ENCODE measurements at places on chromosomes 1 and 21. TPM values are rescaled to one million over a fixed set of nuclear protein-coding genes. Genes with fewer than 3 reads are reported as not detected.

DNA sequence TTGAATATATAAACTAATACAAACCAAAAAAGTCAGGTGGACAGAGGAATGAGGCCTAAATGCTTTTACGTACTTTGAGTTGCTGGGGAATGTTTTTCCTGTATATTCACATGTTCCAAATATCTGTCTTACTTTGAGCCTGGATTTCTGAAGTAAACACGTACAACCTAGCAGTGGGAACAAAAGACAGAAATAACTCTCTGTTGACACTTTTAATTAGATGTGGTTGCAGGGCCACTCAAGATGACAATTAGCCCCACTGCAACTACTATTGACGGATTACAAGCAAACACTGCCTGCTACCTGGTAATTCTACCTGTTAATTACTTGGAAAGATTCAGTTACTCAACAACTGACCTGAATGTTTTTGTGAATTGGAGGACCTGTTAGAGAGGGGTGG, 196.9 kb downstream of the TTLL7 start:
- H3K4me1 ChIP-seq: no peaks in the 10 kb centered on the region
- H3K27ac ChIP-seq: no peak overlapping the region
- H3K4me3 ChIP-seq: no peak overlapping the region
- no peaks in the 10 kb centered on the region for H3K27me3 ChIP-seq
- H3K36me3 ChIP-seq: no peaks in the 10 kb centered on the region

MYCL gene
- polyA plus RNA-seq: 5.1 TPM

- H3K27me3 ChIP-seq: peaks cover 6% of the 10 kb centered on the region
- no peaks in the 10 kb centered on the region for H3K4me1 ChIP-seq
- H3K27ac ChIP-seq: no peak overlapping the region
- H3K4me3 ChIP-seq: no peak overlapping the region
- no peak for DNase-seq
- H3K36me3 ChIP-seq: no peaks in the 10 kb centered on the region
Measured at GRCh38 chr1:110535985-110536384, 17.0 kb upstream of the KCNA10 start.

CEP85 gene
- polyA plus RNA-seq: 14.8 TPM

GRCh38 chr1:225850370-225850769, 31.8 kb downstream of the TMEM63A start:
- no peak overlapping the region for H3K27ac ChIP-seq
- DNase-seq: no peak
- no peak overlapping the region for H3K4me3 ChIP-seq
- peaks cover 4% of the 10 kb centered on the region for H3K36me3 ChIP-seq

- H3K27me3 ChIP-seq: peaks cover 6% of the 10 kb centered on the region
- H3K4me1 ChIP-seq: peaks cover 11% of the 10 kb centered on the region
- DNase-seq: no peak
- no peak overlapping the region for H3K27ac ChIP-seq
Measured at GRCh38 chr1:109487261-109487660, 3.6 kb downstream of the ATXN7L2 start.

MRPS21 gene
- 149 TPM for polyA plus RNA-seq

- no peaks in the 10 kb centered on the region for H3K27me3 ChIP-seq
- H3K4me3 ChIP-seq: no peak overlapping the region
- no peak for DNase-seq
- no peak overlapping the region for H3K27ac ChIP-seq
Measured at GRCh38 chr1:182147136-182147820, 85.8 kb upstream of the ZNF648 start.

GRCh38 chr1:43893006-43893405, 40.6 kb upstream of the ARTN start:
- no peak for DNase-seq
- no peaks in the 10 kb centered on the region for H3K27me3 ChIP-seq
- no peak overlapping the region for H3K4me3 ChIP-seq

DNA sequence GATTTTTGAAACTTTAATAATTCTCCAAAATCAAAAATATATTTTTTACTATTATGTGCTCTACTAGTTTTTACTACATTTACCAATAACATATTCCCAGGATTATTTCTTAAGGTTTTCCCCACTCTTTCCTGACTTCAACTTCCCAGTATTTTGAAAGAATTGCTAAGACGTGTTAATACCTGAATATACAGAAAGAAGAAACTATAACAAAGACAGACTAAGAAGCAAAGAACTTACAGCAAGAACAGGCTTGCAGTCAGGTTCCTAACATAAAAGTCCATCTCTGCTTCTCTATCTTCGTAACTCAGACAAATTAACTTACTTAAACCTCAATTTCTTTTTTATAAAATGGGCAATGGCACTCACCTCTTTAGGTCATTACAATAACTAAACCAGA, 63.2 kb downstream of the SRSF11 start:
- H3K27ac ChIP-seq: peak overlapping the region; percentile 79
- H3K4me1 ChIP-seq: peaks cover 7% of the 10 kb centered on the region

- no peak for DNase-seq
- no peaks in the 10 kb centered on the region for H3K4me1 ChIP-seq
Measured at GRCh38 chr21:33367309-33367973, 35.8 kb upstream of the IFNGR2 start.

OR10Z1 gene
- polyA plus RNA-seq: not detected

DNA sequence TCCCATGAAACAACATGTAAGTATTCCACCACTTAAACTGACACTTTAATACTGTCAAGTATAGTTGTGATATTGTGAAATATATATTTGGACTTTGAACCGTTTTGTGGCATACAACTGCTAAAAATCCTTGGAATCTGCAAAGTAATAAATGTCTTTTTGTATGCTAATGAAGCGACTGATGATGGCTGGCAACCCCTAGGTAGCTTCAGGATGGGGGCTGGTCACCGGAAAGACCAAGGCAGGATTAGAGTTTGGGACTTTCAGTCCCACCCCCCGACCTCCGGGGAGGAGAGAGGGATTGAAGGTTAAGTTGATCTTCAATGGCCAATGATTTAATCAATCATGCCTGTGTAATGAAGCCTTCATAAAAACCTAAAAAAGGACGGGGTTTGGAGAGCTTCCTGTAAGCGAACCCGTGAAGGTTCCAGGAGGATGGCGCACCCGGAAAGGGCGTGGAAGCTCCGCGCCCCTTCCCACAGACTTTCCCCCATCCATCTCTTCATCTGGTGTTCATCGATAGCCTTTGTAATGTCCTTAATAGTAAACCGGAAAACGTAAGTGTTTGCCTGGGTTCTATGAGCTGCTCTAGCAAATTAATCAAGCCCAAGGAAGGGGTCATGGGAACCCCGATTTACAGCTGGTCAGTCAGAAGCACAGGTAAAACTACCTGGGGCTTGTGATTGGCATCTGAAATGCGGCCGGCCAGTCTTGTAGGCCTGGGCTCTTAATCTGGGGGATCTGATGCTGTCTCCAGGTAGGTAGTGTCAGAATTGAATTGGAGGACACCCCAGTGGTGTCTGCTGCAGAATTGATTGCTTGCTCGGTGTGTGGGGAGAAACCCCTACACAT, 1.8 kb upstream of the ZNF281 start:
- no peak overlapping the region for H3K4me3 ChIP-seq
- peaks cover 42% of the 10 kb centered on the region for H3K4me1 ChIP-seq
- no peaks in the 10 kb centered on the region for H3K27me3 ChIP-seq
- DNase-seq: no peak

- H3K36me3 ChIP-seq: no peaks in the 10 kb centered on the region
- H3K4me3 ChIP-seq: no peak overlapping the region
- no peak for DNase-seq
- H3K27ac ChIP-seq: no peak overlapping the region
- H3K4me1 ChIP-seq: no peaks in the 10 kb centered on the region
- H3K27me3 ChIP-seq: peaks cover 10% of the 10 kb centered on the region
Measured at GRCh38 chr1:228937351-228937750, 202.1 kb downstream of the RHOU start.

DNA sequence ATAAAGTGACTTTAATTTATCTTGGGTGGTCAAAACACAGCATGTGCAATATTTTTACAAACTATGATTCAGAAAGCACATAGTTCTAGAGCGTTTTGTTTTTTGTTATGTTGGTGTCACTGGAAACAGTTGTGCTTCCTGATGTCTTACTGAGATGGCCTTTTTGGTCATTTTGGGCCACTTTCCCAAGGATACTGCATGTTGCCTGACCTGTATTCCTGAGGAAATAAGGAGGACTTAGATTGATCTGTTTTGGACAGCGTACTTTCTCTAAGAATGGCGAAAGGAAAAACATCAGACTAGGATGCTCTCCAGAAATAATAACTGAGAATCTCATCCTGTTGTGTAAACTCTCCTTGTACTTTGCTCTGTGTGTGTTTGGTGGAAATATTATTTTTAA, 451.2 kb downstream of the USP25 start:
- no peak overlapping the region for H3K27ac ChIP-seq
- no peak overlapping the region for H3K4me3 ChIP-seq
- H3K27me3 ChIP-seq: no peaks in the 10 kb centered on the region
- no peaks in the 10 kb centered on the region for H3K4me1 ChIP-seq
- no peaks in the 10 kb centered on the region for H3K36me3 ChIP-seq

RXFP4 gene
- polyA plus RNA-seq: not detected

FCRL2 gene
- polyA plus RNA-seq: not detected

SPRR2E gene
- polyA plus RNA-seq: 6.7 TPM

- H3K4me3 ChIP-seq: no peak overlapping the region
- no peaks in the 10 kb centered on the region for H3K27me3 ChIP-seq
- H3K27ac ChIP-seq: no peak overlapping the region
- H3K36me3 ChIP-seq: no peaks in the 10 kb centered on the region
- H3K4me1 ChIP-seq: no peaks in the 10 kb centered on the region
Measured at GRCh38 chr1:59236721-59237545, 60.0 kb upstream of the FGGY start.

DNA sequence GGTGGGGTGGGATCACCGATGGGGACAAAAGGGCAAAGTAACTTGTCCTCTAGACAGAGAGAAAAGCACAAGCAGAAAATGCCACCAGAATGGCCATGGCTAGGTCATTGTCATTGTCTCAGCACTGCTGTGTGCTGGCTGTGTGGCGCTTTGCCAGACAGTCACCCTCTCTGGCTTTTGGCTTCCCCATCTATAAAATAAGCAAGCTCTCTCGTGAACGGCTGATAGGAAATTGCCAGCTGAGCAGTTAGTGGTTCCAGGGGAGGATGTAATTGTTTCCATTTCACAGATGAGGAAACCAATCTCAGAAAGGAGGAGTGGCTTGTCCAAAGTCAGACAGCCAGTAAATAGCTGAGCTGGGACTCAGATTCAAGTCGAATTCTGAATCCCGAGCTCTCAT, 32.5 kb downstream of the PADI2 start:
- no peak overlapping the region for H3K27ac ChIP-seq
- peaks cover 7% of the 10 kb centered on the region for H3K27me3 ChIP-seq
- no peak overlapping the region for H3K4me3 ChIP-seq
- no peak for DNase-seq

DNA sequence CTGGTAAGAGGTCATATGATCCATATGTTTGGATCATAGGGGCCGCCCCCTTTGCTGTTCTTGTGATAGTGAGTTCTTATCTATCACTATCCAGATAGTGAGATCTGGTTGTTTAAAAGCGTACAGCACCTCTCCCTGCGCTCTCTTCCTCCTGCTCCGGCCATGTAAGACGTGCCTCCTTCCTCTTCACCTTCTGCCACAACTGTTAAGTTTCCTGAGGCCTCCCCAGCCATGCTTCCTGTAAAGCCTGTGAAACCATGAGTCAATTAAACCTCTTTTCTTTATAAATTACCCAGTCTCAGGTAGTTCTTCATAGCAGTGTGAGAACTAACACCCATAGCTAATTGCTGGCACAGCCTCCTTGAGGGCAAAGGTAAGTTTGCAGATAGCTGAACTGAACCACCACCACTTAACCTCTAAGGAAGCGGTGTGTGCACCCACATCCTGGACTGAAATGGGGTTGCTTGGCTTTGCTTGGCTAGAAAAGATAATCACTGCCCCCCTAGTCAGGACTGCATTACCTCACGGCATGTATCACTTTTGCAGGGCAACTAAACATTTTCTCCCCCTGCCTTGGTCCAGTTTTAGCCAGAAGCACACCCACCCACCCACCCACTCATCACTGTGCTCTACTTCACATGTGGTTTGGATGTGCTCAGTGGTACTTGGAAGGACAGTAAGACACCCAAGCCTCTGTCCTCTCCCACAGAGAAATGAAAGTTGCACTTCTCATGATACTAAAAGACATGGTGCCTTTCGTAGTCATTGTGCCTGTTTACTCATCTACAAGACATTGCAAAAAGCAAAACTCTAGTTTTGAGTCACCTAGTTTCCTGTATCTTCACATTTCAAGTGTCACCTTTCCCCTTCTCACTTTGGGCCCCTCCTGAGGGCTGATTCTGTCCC, 23.1 kb upstream of the PTAFR start:
- H3K27me3 ChIP-seq: no peaks in the 10 kb centered on the region
- H3K36me3 ChIP-seq: peaks cover 13% of the 10 kb centered on the region
- no peak for DNase-seq
- H3K4me3 ChIP-seq: no peak overlapping the region
- H3K27ac ChIP-seq: no peak overlapping the region
- peaks cover 26% of the 10 kb centered on the region for H3K4me1 ChIP-seq

DNA sequence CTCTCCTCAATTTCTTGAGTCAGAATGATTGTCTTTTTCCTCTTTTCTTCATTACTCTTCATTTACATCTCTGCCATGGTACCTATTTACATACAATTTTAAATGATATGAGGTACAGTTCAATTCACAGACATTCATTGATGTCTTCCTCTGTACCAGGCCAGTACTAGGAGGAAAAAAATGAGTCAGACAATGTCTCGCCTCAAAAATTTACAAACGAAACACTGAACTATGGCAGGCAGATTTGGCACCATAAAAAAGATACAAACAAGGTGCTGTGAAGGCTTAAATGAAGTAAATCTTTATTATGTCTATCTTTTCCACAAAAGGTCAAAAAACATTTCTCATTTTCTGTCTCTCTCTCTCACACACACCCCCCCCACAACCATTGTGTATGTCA, 71.0 kb downstream of the RGS13 start:
- H3K27ac ChIP-seq: no peak overlapping the region
- H3K27me3 ChIP-seq: no peaks in the 10 kb centered on the region
- no peaks in the 10 kb centered on the region for H3K36me3 ChIP-seq
- no peak overlapping the region for H3K4me3 ChIP-seq
- DNase-seq: no peak

DNA sequence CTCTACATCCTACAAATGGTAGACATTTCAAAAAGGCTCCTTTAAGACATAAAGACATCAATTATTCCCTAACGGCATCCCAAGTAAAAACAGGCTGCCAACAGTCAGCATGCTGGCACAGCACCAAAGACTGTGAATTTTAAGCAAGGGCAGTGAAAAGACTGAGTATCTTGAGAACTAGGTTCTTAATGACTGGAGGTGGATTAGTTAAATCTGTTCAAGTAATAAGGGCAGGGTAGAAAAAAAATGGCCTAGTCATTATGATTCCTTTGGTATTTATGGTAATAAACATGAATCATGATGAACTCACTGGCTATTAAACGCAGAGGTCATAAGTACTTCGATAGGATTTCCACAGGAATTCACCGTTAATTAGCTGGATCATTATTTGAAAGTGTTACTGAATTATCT, 75.2 kb downstream of the KIFAP3 start:
- H3K36me3 ChIP-seq: no peaks in the 10 kb centered on the region
- no peaks in the 10 kb centered on the region for H3K27me3 ChIP-seq
- no peak overlapping the region for H3K4me3 ChIP-seq
- peaks cover 16% of the 10 kb centered on the region for H3K4me1 ChIP-seq
- peak overlapping the region; percentile 36 for H3K27ac ChIP-seq

Measured in keratinocyte (primary cell).